ENCODE measurements at places on chromosomes 1 and 21.
A peak's percentile ranks its signal among the peaks of the same experiment; 100 is the strongest.

DNA sequence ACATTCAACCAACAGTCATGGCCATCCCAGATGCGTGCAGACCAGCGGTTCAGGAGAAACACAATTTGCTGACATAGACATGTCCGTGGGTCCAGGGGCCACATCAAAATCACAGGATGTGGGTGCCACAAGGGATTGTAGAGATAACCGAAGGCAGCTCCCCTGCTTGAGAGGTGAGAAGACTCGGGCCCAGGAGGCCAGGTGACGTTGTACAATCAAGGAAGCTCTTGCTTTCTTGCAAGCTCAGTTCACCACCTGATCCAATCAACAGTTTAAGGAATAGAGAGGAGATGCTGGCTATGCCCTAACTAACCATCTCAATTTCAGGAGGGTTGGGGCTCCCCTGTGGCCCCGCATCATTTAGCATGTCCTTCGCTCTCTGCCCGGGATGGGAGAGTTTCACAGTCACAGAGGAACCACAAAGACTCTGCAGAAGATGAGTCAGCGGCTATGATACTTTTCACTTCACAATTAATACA, 19.5 kb downstream of the UBASH3A start:
- DNase-seq, result peak; percentile 51

DNA sequence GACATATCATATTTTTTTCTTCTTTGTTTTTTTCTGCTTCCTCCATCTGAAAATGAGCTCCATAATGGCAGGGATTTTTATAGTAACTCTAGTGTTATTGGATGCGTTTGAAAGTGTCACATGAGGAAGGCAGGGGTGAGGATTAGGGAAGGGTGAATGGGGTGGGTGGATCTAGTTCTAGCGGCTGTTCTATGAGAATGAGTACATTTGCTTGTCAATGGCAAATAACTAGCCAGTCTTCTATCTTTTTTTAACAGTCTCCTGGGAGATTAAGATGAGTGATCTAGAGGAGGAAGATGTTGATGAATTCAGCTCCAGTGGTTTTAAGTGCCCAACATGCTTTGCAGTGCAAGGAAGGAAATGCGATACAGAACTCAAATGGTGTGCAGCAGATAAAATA, 5.8 kb downstream of the OR14I1 start:
- no peak for DNase-seq

GRCh38 chr1:174686213-174686612, 238.4 kb downstream of the GPR52 start:
- DNase-seq, result no peak

DNA sequence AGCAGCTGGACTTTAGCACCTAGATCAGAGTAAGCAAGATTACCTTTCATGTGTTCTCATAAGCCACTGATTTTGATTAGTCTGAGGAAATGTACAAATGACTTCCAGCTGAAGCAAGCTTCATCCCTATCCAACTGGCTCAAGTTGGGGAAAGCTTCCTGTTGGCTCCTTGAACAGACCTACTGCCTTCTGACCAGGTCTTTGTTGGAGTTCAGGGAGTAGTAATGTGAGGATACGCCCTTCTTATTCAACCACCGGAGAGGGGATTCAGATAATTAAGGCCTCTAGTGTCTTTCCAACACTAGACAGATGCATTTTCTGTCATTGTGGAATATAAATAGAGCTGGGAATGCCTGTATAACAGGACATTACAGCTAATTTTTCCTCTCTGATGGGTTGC, 268.9 kb downstream of the TGFB2 start:
- no peak for DNase-seq

DNA sequence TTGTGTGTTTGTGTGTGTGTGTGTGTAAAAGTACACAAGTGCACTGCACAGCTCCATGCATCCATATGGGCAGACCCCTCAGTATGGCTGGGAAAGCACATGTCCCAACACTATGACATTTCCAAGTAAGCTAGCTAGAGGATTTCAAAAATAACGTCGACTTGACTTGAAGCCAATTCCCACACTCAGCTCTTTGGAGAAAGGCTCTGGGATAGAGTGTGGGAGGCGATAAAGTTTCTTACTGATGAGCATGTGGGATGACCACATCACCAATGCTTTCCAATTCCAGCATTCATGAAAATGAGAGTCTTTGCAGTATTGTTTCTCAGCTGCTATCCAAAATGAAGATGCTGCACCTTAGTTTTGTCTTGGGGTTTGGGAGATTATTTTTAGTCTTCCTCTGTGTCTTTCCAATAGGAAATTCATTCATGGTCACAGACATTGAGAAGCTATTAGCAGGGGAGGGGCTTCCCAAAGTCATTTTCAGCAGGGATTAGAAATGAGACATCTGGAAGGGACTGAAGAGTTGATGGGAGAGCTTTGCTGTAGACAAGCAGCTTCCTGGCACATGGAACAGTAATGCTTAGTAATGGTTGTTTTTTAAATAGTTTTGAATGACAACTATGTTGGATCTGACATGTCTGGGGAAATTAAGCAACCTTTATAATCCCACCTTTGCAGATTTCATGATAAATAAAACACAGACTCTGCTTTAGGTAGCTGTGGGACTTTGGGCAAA, 143.5 kb downstream of the ASTN1 start:
- no peak for DNase-seq

DNA sequence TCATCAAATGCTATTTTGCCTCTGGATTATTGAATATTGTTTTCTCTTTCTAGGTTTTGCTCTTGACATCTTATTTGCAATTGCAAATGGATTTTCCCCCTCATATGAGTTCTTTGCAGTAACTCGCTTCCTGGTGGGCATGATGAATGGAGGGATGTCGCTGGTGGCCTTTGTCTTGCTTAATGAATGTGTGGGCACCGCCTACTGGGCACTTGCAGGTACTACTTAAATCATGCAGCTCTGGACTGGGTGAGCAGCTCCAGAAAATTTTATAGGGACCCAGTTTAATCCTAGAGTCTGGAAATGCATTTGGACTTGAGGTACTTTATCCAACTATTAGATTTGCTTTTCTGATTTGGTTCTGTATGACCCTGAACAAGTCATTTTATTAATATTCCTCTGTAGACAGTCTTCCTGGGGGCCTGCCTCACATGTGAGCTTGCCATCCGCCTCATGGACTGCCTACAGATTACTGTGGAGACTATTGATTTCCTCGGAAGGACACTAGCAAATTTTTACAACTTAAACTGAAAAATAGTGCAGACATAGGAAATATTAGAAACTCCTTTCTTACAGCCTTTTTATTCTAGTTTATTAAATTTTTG, 44.5 kb downstream of the SLC22A15 start:
- peak; percentile 42 for DNase-seq

- DNase-seq, result no peak
Measured at GRCh38 chr1:114524944-114525343, 13.9 kb upstream of the TRIM33 start.

- DNase-seq, result peak; percentile 84
Measured at GRCh38 chr1:8317647-8318381, at the start of gene SLC45A1. Gene SLC45A1, plus strand, starts transcription at chr1:8318114. Its CDS starts 6,216 bp downstream, at chr1:8324330.

DNA sequence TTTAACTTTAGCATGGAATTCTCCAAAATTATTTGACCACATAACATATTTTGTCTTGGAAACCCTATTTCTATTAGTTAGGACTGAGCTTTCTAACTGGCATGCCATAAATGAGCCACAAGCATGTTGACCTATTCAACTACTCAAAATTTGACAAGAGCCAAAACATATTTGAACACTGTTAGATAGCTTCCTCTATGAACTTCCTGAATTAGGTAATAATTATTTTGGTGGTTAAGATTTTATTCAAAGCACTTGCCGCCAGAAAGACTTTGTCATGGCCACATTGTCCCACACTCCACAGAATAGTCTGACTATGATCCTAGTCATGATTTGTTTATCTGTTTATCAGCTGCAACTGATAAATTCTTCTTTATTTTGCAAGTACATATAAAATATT, 23.1 kb upstream of the CTPS1 start:
- DNase-seq, result no peak

GRCh38 chr1:7393136-7393535, 378.0 kb upstream of the VAMP3 start:
- DNase-seq, result no peak

GRCh38 chr1:236064674-236065508, at the start of gene NID1:
Gene NID1, minus strand, starts transcription at chr1:236065090. Its CDS starts 11 bp downstream, at chr1:236065079.
- peak; percentile 21 for DNase-seq
